ENCODE measurements at places on chromosomes 1 and 21. TPM values are rescaled to one million over a fixed set of nuclear protein-coding genes. Genes with fewer than 3 reads are reported as not detected.

Gene IL20
- not detected for total RNA-seq

Gene KCNJ6
- not detected for total RNA-seq

Gene CELA3B
- total RNA-seq: not detected

Gene WNT9A
- 0.59 TPM for total RNA-seq

Gene POU3F1
- total RNA-seq: 0.16 TPM

Gene BCL2L15
- total RNA-seq: not detected

Gene FCRL1
- not detected for total RNA-seq

Data from Right ventricle myocardium superior (tissue), 1 donor.